Fibroblast of skin of scalp (primary cell): ENCODE measurements at places on chromosomes 12 and 14.

DNA sequence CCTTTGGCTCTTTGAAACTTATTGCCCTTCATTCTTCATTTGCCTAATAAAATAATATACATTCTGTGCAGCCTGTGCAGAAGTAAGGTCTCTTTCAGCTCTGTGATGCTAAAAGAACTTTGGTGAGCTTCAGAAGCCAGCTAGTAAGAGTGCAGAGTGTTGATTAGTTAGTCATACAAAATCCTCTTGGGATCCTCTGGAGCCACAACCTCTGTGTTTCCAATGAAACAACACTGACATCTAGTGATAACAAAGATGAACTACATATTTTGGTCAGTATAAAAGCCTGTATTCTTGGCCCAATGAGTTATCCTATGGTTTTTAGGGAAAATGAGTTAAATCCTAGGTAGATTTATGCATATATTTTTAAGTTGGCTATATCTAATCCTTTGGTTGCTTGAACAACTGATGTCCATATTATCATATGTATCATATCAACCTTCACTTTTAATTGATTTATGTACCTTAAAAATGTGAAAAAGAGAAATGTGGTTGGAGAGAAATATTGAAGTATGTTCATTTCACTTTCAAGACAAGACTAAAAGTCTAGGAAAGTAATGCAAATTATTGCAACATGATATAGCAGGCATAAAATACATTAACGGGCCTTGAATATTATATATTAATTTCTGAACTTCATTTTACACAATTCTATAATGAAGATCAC lies 158.4 kb downstream of the KLHL28 start:
- DNase-seq, result peak; percentile 78

DNA sequence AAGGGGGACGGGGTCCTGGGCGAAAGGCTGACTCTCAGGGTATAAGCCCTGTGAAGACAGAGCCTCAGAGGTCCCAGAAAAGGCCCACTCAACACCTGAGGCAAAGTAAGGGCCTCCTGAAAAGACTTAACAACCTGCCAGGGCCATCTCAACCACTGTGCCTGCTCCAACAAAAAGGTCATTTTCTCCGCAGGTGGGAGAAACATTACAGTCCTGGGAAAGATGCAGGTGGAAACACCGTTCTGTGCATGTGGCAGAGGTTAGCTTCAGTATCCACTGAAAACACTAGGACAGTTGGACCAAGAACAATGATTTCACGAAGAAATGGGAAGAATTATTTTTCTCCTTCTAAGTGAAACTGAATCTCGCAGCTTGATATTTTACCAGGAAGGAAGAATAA lies 50.9 kb downstream of the CCDC88C start:
- DNase-seq, result no peak

GRCh38 chr12:30967026-30967425 lies 40.5 kb downstream of the TSPAN11 start:
- DNase-seq, result no peak

DNA sequence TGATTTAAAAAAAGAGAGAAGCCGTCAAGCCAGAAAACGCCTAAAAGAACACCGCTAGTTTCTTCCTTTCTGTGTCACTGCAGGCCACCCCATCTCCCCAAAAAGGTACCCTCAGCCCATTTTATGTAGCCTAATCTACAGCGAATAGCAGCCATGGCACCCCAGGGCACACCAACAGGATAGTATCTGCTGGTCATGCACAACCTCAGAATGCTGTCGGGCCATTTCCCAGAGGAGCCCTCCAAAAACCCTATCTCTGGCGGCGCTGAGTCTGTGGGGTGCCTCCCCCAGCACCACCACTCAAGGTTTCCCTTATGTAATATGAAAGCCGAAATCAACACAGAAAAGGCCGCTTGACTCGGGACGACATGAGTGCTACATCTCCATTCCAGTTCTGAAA lies 98.9 kb downstream of the BCL11B start:
- no peak for DNase-seq

DNA sequence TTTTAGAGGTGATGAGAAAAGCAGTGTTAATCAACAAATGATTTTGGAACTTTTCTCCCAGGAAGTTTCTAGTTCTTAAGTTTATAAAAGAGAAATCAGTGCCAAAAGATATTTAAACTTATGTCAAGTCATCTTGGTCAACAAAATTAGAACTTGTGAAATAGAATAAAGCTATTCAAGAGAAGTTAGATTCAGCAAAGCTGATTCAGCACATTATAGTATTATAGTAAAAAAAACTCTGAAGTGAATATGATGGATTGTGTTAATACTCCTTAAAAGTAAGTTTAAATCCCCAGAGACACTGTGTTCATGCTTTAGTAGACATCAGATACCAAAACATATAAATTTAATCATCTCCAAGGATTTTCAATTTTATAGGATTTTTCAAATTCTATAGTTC lies 210.2 kb upstream of the RPL10L start:
- DNase-seq, result no peak

- no peak for DNase-seq
Observed at GRCh38 chr14:93153121-93153520, 31.6 kb downstream of the MOAP1 start.

GRCh38 chr14:76022991-76023390 lies 37.4 kb downstream of the IFT43 start:
- no peak for DNase-seq

GRCh38 chr12:102879144-102879763 lies 37.8 kb downstream of the PAH start:
- peak; percentile 56 for DNase-seq

DNA sequence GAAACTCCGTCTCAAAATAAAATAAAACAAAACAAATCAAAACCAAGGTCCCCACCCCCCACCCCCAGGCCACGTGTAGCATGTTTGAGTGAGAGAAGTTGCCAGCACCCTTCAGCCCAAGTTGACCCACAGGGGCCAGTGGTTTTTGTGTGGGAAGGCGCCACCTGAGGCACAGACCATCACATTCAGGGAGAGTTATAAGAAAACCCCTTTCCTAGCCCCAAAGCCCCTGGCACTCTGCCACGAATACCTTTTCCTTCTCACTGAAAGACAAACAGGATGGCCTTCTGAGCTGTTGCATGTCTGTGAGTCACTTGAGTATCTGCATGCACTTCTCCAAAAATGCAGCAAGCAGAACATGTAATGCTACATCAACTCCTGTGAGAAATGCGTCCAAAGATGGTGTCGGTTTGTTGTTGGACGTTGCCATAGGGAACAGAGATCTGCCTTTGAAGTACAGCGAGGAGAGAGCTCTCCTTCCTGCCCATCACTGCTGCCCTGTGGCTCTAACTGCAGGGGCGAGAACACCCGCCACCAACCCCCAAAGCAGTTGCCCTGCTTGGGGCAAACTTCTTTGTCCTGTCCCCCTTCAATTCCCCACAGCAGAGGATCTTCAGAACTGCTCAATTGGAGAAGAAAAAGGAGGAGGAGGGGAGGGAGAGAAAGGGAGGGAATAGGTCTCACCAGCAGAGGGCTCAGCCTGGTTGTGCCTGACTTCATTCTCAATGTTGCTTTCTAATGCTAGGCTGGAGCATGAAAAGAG lies 2.7 kb upstream of the TRAF3 start:
- DNase-seq, result peak; percentile 75

DNA sequence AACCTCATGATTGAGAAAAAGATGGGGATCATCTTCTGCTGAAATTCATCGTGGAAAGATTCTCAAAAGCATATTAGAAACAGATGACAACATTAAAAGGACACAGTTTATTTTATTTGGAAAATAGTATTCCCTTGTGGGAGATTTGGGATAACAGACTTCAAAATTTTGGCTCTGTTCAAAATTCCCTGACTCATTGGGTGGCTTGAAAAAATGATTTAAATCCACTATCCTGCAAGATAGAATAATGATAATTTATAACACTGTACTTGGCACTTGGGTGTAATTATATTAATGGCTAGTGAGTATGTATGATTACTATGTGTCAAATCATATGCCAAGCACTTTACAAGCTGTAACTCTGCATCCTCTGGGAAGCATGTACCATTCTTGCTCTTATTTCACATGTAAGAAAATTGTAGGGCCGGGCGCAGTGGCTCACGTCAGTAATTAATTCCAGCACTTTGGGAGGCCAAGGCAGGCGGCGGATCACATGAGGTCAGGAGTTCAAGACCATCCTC lies 128.8 kb downstream of the LMNTD1 start:
- peak; percentile 72 for DNase-seq

DNA sequence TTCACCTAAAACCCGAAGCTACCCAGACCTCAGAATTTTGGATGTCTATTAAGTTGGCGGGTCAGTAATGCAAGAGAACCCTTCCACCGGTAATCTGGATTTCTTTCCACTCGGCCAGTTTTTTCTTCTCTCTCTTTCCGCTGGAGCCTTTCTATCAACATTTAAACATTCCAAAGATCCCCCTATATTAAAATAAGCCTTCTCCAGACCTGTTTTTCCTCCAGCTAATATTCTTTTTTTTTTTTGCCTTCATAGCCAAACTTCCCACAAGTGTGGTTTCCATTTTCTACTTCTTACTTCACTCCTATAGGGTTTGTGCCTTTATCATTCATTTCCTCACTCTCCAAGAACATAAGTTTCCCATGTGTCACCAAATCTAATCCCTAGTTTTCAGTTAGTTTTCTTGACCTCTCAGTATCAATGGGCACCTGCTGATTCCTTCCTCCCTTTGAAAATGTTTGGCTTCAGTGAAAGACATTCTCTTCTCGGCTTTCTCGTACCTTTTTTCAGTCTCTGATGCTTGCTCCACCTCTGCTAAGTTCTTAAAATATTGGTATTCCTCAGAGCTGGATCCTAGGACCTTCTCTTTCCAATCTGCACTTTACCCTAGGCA lies 583 bp upstream of the SDR39U1 start:
- no peak for DNase-seq

DNA sequence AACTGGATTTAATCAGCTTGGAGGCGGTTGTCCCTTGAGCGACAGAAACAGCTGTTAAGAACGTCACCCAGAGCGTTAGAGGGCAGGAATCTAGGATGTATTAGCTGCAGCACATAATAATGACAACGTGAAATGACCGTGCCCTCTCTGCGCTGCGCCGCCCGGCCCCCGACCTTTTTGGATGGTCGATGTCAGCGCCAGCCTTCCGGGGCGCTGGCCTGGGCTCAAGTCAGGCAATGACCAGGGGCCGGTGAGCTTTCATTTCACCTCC lies 427 bp upstream of the TMEM120B start:
- DNase-seq, result no peak
